ENCODE measurements at places on chromosomes 16 and 17.
A peak's percentile ranks its signal among the peaks of the same experiment; 100 is the strongest.

DNA sequence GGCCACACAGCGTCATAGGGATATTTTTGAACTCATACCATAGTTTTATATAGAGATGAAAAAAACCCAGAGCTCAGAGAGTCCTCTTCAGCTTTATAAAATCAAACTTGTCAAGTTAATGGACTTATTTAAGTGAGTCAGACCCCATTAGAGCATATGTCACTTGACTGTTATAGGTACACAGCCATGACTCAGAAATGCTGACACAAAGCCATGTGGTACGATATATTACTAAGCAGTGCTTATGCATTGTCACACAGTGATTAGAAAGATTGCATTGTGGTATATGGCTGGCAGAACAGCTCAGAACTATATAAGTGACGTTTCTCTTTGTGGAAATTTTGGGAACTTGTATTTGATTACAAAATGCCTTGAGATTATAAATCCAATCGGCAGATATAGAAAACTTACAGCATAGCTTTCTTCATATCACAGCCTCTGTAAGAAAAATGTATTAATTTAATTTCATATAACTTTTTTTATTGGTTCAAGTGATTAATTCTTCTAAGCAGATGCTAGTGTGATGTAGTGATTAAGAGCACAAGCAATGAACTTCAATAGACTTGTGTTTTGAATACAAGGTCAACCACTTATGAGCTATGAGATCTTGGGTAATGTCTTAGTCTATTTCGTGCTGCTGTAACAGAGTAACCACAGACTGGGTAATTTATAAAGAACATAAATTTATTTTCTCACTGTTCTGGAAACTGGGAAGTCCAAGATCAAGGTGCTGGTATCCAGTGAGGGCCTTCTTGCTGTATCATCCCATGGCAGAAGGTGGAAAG, 25.8 kb upstream of the GINS3 start:
- DNase-seq = no peak

GRCh38 chr17:80663781-80664206, 119.2 kb downstream of the RPTOR start:
- no peak for DNase-seq

GRCh38 chr16:73778887-73779286, 517.7 kb upstream of the PSMD7 start:
- peak; percentile 59 for DNase-seq

DNA sequence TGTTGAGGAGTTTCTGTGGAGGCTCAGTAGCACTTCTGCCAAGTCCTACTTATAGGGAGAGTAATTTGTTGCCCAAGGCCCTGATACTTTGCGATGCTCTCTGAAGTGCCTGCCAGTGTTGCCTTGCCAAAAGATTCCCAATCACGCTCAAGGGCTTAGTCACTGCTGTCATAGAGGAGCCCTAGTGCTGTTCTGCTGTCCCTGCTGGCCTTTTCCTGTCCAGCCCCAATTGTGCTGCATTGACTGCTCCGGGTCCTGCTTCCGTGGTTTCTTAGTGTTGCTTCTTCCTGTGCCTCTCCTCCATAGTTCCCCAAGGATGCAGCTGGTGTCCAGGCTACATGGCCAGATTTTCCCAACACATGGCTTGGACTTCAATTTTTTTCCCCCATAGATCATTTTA, 13.9 kb downstream of the NUP93 start:
- DNase-seq = peak; percentile 18

DNA sequence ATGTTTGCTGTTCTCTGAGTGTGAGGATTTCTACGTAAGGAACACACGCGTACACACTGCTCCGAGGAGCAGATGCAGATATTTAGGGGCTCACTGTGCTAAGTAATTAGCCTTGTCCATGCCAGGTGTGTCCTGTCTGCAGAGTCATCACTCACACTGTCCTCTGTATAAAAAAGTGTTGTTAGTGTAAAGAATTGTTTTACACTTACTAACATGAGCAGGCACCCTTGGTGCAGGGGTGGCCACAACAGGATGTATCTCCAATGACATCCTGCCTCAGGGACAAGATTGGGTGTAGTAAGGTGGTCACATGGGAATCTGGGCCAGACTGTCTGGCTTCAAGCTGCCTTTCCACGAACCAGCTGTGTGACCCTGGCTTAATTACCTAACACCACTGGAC, 63.9 kb downstream of the NDEL1 start:
- DNase-seq = no peak
